ENCODE measurements at places on chromosomes 4 and X.

GRCh38 chrX:65894133-65894532, 145.7 kb downstream of the VSIG4 start:
- no peak for DNase-seq

- no peak for DNase-seq
Measured at GRCh38 chr4:79413032-79413885, 5.2 kb upstream of the GK2 start.

GRCh38 chr4:124111922-124112321, 600.6 kb downstream of the ANKRD50 start:
- DNase-seq = peak; percentile 79

DNA sequence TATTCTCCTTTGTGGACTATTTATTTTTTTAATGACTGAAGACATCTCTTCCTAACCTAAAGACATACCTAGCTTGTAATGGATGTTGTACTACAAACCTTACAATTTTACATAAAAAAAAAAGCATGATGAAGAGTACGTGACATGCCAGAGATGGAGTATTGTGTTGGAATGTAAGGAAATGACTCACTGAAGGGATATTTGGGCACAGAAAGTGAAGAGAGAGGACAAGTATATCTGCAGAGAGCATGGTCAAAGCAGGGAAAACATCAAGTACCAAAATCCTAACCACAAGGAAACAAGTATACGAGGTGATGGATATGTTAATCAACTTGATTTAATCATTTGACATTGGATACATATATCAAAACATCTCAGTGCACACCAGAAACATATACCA, 1051.4 kb upstream of the PRKX start:
- DNase-seq = no peak

DNA sequence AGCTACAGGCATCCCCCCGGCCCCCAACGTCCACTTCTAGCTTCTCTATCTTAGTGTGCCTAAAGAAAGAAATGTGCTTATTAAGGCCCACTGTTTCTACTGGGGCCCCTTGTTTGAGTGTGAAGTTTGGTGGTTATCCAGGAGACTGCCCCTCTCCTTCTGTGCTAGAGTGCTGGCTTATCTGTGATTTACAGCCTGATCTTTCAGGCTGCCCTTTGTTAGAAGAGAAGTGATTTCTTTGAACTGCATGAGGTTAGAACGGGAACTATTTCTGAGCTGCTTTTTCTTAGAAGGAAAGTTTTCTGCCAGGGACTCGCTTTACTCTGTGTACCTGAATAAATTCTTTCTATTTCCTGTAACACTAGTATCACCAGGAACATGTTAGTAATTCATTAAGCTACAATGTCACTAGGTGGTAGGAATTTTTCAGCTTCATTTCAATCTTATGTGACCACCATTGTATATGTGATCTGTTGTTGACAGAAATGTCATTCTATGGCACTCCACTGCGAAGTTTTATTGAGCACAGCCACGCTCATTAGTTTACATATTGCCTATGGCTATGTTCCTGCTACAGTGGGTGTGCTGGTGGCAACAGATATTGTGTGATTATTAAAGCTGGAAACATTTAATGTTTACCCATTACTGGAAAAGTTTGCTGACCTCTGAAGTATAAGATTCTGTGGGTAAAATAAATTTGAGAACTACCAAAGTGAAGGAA, 193.8 kb upstream of the CXorf51B start:
- DNase-seq = no peak

DNA sequence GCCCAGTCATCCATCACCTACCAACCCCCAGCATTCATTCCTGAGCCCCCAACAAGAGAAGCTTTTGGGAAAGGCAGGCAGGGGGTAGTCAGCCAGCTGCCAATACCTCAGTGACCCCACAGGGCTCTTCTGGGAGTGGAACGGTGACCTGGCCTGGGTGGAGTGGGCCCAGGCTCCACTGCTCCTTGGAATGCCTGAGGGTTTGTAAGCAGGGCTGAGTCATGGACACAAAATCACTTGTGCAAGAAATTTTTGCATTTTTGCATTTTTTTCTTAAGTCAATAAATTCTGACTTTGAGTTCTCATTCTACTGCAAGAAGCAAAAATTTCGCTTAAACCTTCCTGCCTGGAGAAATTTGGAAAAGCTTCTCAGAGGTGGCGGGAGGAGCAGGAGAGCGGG, 18.5 kb downstream of the SORCS2 start:
- DNase-seq = no peak

DNA sequence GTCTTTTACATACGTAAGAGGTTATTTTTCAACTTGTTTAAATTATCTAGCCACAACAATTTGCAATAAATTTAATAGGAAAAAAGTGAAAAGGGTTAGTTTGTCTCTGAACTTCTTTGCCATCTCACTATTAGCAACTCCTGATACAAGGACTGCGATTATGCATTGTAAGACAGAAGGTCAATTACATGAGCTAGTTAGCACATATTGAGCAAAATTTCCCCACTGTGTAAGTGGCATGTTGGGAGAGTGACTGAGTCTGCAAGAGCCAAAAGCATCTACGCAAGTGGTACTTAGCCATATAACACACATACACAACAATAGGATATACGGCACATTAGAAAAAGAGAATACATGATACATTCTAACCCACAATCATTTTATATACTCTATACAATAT, 927.2 kb downstream of the STPG2 start:
- no peak for DNase-seq

DNA sequence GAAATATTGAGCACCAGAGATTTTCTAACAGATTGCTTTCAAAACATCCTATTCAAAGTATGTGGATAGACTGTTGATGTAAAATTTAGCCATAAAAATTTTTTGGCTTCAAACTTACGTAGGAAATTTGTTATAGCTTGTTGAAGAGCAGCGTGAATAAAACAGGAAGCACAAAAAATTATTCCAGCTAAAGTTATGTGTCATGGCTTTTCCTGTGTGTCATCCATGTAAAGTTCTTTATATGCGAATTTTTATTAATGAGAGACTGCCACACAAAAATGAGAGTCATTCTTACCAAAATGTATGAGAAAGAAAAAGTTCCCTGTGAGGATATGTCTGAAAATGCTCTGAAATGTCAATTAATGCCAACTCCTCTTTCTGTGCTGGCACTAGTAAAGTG, 19.5 kb downstream of the EPGN start:
- no peak for DNase-seq

DNA sequence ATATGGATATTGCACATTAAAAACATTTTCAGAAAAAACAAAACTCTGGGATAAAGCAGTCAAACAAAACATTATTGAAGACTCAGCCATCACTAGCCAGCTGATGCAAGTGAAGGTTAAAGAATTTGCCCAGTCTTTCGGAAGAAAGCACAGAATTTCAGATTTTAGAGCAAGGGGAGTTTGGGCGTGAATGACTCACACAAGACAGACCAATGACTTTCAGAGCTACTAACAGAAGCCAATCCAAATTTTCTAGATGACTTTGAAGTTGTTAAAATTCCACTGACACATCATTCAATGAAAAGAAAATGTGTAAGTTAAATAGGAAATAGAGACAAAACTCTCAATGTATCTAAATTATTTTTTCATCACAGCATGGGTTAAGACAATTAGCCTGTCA, 4.0 kb downstream of the MRFAP1L1 start:
- no peak for DNase-seq

- no peak for DNase-seq
Measured at GRCh38 chr4:84710548-84710947, 127.6 kb downstream of the CDS1 start.

GRCh38 chr4:6180841-6181631, 19.3 kb downstream of the JAKMIP1 start:
- DNase-seq = no peak

GRCh38 chr4:3834663-3835521, 68.7 kb downstream of the ADRA2C start:
- no peak for DNase-seq

DNA sequence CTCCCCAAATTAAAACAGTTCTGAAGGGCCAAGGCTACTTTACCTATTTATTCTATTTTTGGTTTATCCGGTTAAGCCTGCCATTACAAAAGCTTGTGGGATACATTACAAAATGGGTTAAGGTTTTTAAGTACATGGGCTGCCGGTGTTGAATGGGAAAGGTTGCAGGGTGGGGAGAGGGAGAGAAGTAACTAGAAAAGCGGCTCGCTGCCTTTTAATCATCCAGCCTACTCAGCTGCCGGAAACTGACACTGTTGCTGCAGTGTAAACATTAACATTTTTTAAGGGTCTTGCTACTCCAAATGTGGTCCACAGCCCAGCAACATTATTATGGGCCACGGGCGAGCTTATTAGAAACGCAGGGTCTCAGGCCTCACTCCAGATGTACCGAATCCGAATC, 1.5 kb upstream of the IL1RAPL1 start:
- no peak for DNase-seq

GRCh38 chrX:24081661-24082154, 27.0 kb downstream of the EIF2S3 start:
- peak; percentile 57 for DNase-seq

- DNase-seq = no peak
Measured at GRCh38 chr4:101157415-101158133, 189.8 kb downstream of the PPP3CA start.

DNA sequence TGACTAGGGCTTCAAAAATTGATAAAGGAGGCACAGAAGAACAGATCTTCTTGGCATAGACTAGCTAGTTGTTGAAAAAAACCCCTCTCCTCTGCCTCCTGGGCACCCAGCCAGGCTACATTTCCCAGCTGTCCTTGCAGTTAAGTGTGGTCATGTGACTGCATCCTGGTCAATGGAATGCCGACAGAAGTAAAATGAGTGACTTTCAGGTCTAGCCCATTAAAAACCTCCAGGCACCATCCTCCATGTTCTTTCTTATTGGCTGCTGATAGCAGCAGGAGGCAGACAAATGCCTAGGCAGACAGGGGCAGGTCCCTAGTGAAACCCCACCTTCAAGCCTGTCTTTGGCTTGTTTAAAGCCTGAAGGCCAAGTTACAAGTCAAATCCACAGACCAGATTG, 35.3 kb downstream of the ATXN3L start:
- DNase-seq = no peak

GRCh38 chr4:99436976-99437722, 2.0 kb upstream of the ADH7 start:
- DNase-seq = no peak

- no peak for DNase-seq
Measured at GRCh38 chr4:32455231-32455630, 1735.1 kb downstream of the PCDH7 start.

DNA sequence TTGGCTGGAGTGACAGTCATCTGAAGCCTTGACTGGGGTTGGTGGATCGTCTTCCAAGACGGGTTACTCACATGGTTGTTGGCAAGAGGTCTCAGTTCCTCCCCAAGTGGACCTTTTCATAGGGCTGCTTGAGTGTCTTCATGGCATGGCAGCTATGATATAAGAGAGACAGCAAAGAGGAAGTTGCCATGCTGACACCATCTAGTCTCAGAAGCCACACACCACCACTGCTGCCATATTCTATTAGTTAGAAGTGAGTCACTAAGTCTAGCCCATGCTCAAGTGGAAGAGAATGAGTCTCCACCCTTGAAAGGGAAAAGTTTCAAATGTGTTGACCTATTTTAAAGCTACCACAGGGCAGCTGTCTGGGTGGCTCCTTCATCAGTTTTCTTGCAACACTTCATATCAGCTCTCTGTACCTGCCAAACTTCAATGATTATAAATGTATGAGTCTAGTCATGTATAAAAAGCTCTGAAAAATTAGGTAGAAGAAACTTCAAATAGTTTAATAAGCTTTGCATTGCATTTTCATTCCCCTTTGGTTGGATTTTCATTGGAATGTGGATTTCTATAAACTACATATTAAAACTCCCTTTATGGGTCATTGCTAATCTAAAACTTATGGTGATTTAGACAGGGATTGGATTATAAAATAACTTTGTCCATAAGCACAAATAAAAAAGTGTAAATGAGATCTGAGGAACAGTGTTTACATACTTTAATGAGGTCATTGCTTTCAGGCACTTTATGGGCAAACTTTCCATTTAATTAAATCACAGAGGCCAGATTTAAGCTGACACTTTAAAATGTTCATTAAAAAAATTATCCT, 68.0 kb upstream of the ATXN3L start:
- no peak for DNase-seq

DNA sequence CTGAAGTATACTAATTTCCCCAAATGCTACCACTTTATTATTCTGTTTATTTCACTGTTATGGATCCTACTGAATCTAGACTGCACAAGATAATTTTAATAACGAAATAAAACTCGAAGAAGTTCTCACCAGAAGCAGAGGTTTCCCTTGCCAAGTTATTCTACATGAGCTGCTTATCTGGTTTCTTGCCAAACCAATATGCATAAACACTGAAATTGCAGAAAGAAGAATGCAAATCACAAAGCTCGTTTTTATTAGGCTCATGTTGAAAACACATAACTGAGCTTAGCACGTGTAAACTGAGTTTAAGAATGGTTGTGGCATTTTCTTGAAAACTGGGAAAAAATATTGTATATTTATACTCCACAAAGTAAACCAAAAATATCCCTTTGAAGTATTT, 35.9 kb downstream of the GRID2 start:
- no peak for DNase-seq

GRCh38 chrX:150594584-150594983, 26.2 kb downstream of the MTM1 start:
- DNase-seq = no peak

All from GM23338 (cell line).